ENCODE measurements at places on chromosomes 1 and 21. TPM values are rescaled to one million over a fixed set of nuclear protein-coding genes. Genes with fewer than 3 reads are reported as not detected.
A peak's percentile ranks its signal among the peaks of the same experiment; 100 is the strongest.

- H3K36me3 ChIP-seq, result no peaks in the 10 kb centered on the region
- peaks cover 3% of the 10 kb centered on the region for H3K27me3 ChIP-seq
- H3K4me3 ChIP-seq, result no peak overlapping the region
- DNase-seq, result no peak
- no peak overlapping the region for H3K27ac ChIP-seq
Measured at GRCh38 chr1:178358456-178358855, 138.3 kb downstream of the CLEC20A start.

DNA sequence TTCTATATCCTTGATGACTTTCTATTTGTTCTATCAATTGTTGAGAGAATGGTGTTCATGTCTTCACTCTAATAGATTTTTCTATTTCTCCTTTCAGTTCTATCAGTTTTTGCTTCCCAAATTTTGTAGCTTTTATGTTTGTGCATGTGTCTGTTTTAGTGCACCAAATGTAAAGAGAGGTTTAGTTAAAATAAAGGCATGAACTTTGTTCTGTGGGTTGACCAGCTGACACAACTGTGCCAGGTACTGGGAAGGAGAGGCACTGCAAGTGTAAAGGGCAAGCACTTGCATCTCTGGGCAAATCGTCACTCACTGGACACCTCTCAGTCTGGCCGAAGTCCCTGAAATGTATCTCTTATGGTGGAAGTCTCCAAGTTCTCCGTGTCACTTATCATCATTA, 38.6 kb upstream of the ABCD3 start:
- peaks cover 34% of the 10 kb centered on the region for H3K4me1 ChIP-seq
- no peak overlapping the region for H3K27ac ChIP-seq
- no peaks in the 10 kb centered on the region for H3K27me3 ChIP-seq
- DNase-seq, result no peak
- no peak overlapping the region for H3K4me3 ChIP-seq
- H3K36me3 ChIP-seq, result no peaks in the 10 kb centered on the region

DNA sequence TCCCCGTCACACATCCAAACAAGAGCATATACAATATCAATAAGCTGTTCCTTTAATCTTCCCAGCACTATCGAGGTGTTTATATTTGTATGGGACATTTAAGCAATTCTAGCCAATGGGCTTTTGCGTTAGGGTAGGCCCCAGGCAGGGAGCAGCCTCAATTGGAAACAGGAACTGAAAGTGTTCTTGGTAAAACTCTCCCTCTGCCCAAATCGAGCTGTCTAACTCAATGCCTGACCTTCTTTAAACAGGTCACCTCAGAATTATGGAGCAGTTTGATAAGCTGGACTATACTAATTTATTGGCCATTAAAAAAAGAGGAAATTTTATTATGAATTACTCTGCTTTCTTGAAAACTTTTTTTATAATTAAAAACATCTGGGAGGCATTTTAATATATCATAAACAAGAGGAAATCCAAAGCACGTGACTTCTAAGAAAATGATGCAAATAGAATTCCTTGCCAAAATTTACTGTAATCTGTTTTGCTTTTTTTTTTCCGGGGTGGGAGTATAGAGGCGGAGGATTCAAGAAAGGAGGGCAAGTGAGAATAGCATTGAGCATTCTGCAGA, 498.1 kb downstream of the LMO4 start:
- no peaks in the 10 kb centered on the region for H3K36me3 ChIP-seq
- no peak overlapping the region for H3K27ac ChIP-seq
- DNase-seq, result peak; percentile 5
- no peaks in the 10 kb centered on the region for H3K27me3 ChIP-seq

ODF2L gene
- total RNA-seq, result 18.8 TPM

GRCh38 chr1:245161866-245162265, 7.1 kb downstream of the KIF26B start:
- H3K4me3 ChIP-seq, result no peak overlapping the region
- no peak for DNase-seq
- H3K36me3 ChIP-seq, result no peaks in the 10 kb centered on the region

PLEKHN1 gene
- total RNA-seq, result 1.1 TPM

AADACL3 gene
- not detected for total RNA-seq

- no peak overlapping the region for H3K27ac ChIP-seq
- peak; percentile 46 for DNase-seq
- H3K4me3 ChIP-seq, result no peak overlapping the region
Measured at GRCh38 chr21:35438643-35439404, 389.7 kb upstream of the RUNX1 start.

GRCh38 chr1:236200925-236201324, 58.6 kb downstream of the GPR137B start:
- peaks cover 75% of the 10 kb centered on the region for H3K36me3 ChIP-seq
- H3K27ac ChIP-seq, result no peak overlapping the region
- H3K4me1 ChIP-seq, result no peaks in the 10 kb centered on the region

NEGR1 gene
- not detected for total RNA-seq

ATP6V1G3 gene
- total RNA-seq, result not detected

GRCh38 chr1:221141096-221141495, 261.9 kb downstream of the HLX start:
- peaks cover 2% of the 10 kb centered on the region for H3K27me3 ChIP-seq
- H3K4me1 ChIP-seq, result no peaks in the 10 kb centered on the region
- DNase-seq, result peak; percentile 4
- H3K27ac ChIP-seq, result no peak overlapping the region

- no peaks in the 10 kb centered on the region for H3K36me3 ChIP-seq
- no peak overlapping the region for H3K27ac ChIP-seq
- H3K4me3 ChIP-seq, result no peak overlapping the region
- no peak for DNase-seq
Measured at GRCh38 chr1:89355056-89355455, 8.8 kb upstream of the GBP6 start.

LCE2B gene
- total RNA-seq, result not detected

DNA sequence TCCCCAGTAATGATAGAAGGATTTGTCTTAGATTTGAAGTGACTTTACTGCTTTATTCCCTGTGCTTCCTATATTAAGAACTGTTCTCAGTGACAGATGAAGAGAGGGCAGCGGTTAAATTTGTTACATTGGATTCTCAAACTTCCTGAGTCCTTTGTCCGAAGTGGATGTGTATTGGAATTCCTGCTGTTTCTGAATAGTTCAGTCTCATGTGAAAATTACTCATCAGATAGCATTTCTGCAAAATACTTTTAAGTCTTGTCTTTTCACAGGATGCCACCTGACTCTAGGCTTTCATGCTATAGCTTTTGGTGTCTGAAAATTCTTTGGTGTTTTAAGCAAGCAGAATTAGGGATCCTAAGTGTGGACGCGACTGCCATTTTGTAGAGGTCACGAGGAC, 83.6 kb downstream of the PRDM2 start:
- peaks cover 55% of the 10 kb centered on the region for H3K4me1 ChIP-seq
- H3K4me3 ChIP-seq, result no peak overlapping the region
- peaks cover 66% of the 10 kb centered on the region for H3K36me3 ChIP-seq
- DNase-seq, result no peak
- H3K27me3 ChIP-seq, result no peaks in the 10 kb centered on the region
- peak overlapping the region; percentile 24 for H3K27ac ChIP-seq

DNA sequence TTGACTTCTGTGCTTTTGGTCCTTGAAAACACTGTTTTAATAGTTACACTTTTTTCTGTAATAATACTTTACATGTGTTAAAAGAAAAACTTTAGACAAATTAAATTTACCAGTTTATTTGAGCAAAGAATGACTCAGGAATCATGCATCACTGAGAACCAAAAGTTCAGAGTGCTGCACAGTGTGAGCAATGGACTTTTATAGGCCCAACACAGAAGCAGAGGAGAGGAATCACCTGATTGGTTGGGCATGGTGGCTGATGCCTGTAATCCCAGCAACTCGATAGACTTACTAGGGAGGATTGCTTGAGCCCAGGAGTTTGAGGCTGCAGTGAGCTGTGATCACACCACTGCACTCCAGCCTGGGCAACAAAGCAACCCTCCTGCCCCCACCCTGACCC, 29.3 kb downstream of the ZNF648 start:
- no peak overlapping the region for H3K27ac ChIP-seq
- no peak for DNase-seq
- peaks cover 3% of the 10 kb centered on the region for H3K36me3 ChIP-seq
- H3K27me3 ChIP-seq, result no peaks in the 10 kb centered on the region
- H3K4me1 ChIP-seq, result peaks cover 11% of the 10 kb centered on the region

DNA sequence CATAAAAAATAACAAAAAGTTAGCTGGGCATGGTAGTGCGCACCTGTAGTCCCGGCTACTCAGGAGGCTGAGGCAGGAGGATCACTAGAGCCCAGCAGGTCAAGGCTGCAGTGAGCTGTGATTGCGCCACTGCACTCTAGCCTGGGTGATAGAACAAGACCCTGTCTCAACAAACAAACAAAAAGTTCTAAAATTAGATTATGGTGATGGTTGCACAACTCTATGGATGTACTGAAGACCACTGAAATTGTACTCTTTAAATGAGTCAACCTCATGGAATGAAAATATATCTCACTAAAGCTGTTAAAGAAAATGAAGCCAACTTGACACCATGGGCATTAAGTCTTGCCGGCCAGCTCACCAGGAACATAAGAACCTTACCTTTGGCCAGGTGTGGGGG, 9.1 kb downstream of the MRAP start:
- H3K27ac ChIP-seq, result no peak overlapping the region
- no peaks in the 10 kb centered on the region for H3K27me3 ChIP-seq
- H3K4me1 ChIP-seq, result peaks cover 8% of the 10 kb centered on the region

DNA sequence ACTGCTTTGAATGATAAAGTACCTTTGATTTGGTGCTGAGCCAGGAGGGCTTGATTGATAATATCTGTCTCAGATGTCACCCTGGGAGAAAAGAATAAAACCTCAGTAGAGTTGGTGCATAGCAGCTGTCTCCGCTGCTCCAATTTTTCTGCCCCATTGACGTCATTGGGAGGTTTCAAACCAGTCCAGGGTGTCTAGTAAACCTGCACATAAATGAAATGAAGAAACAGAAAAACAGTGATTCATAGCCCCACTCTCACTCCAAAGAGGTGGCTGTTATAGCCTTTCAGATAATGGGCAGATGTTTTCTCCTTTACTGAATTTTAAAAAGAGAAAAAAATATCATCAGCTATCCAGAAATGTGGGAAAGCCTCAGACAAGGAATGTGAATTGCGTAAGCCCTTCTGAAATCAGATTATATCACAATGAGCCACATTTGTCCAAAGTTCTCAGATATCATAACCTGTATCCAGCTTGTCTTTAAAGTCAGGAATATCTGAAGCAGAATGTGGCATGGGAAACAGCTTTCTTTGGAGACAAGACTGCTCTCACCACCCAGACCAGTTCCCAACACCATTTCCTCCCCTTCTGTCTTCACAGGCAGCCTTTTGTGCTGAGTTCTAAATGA, 351.3 kb upstream of the SGIP1 start:
- no peak overlapping the region for H3K27ac ChIP-seq
- no peak overlapping the region for H3K4me3 ChIP-seq
- no peaks in the 10 kb centered on the region for H3K36me3 ChIP-seq
- peak; percentile 71 for DNase-seq

DNA sequence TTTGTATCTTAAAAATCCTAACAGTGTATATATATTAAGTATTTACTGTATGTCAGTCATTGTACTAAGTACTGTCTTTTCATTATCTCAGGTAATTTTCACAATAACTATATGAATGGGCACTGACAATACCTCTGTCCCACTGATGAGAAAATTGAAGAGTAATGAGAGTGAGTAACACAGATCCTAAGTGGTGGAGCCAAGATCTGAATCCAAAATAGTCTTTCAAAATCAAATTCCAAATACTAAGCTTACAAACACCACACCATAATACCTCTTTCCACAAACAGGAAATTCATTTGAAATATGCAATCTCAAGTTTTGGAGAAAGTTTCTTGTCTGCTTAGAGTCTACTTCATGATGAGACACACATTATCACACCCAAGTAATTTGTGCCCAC, 105.9 kb upstream of the EDEM3 start:
- no peak overlapping the region for H3K27ac ChIP-seq
- H3K4me1 ChIP-seq, result peaks cover 5% of the 10 kb centered on the region
- H3K4me3 ChIP-seq, result no peak overlapping the region
- DNase-seq, result no peak
- H3K27me3 ChIP-seq, result no peaks in the 10 kb centered on the region
- peaks cover 4% of the 10 kb centered on the region for H3K36me3 ChIP-seq

All from activated CD4-positive, alpha-beta T cell treated with anti-CD3 and anti-CD28 coated beads for 36 hours (primary cell).